ENCODE measurements at places on chromosomes 4 and X.

DNA sequence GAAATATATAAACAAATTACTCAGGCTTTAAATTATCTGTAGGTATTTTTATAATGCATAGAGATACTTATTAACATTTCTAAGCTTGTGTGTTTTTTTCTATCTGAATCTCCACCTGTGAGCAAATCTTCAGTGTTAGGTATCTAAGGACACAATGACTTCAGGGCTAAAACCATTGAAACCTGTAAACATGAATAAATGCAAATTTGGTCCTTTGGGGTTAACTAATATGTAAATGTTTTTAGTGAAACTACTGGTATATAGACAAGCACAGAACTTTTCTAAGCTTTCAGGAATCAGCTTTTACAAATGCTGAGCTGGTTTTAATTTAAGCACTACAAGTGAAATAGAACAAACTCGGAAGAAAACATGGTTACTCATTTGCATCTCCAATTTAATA, 147.9 kb downstream of the FBXO8 start:
- DNase-seq: no peak

DNA sequence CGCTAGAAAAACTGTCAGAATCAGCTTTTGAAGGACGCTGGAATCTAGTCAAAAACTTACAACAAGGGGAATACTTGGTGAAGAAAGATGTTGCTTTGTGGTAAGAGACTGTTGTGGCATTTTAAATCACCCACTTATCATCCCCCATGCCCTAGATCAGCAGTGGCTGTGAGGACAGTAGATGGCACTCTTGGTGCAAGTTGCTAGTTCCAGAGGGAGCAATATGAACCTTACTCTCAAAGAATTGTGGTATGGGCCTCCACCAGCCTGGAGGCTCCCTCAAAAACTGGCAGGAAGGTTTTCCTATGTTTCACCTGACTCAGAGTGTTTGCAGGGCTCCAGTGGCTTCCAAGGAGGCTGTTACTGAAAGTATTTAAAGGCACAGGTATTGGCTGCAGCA, 37.7 kb upstream of the SLC16A2 start:
- no peak for DNase-seq

DNA sequence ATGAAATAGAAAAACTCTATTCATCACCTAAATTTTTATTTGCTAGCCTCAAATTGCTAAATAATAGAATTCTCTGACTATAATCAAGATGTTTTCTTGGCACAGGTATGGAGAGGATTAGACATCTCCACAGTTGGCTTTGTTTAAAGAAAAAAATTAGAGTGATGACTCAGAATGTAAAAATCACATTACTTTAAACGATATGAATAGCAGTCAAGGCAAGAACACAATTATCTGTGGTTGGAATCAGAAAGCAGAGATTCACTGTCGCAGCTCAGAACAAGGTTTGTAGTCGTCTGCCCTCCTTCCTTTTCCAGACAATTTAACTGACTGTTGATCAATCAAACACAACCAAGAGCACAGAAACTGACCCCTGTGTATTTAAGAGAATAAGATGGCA, 32.2 kb upstream of the CCKAR start:
- DNase-seq: no peak

DNA sequence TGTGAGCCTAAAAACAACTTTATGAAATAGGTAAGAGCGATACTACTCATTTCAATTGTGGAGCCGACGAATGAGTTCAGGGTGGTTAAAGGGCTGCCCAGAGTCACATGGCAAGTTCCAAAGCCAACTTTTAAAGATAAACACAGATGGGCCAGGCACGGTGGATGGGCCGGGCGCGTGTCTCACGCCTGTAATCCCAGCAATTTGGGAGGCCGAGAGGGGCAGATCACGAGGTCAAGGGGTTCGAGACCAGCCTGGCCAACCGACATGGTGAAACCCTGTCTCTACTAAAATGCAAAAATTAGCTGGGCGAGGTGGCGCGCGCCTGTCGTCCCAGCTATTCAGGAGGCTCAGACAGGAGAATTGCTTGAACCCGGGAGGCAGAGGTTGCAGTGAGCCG, 914 bp upstream of the C4orf36 start:
- no peak for DNase-seq

DNA sequence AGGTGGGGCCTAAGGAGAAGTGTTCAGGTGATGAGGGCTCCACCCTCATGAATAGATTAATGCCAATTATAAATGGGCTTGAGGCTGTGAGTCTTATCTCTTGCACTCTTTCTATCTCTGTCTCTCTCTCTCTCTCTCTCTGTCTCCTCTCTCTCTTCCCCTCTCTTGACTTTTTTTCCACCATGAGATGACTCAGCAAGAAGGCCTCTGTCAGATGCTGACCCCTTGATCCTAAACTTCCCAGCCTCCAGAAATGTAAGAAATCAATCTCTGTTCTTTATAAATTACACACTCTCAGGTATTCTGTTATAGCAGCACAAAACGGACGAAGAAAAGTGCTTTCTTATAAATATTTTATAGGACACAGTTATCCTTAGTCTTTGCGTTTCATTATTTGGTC, 184.9 kb upstream of the PCDH7 start:
- no peak for DNase-seq

DNA sequence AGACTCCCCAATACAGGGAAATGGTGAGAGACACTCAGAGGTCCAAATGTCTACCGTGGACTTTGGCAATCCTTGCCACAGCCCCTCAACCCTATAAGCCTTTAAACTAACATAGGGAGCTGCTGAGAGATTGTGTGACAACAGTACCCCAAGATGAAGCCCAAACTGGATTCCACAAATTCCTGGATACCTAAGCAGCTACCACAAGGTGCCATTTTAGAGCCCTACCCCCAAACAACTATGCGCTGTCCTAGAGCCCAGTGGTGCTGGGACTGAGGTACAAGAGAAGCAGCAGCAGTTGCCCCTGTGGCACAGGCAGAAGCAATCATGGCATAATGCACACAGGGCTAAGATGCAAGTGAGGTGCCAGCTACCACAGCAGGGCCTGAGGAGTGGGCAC, 2.7 kb upstream of the TMPRSS11F start:
- DNase-seq: no peak
